ENCODE measurements at places on chromosomes 1 and 21.

GRCh38 chr1:150535511-150536287 is 13.5 kb upstream of the ADAMTSL4 start:
- no peak for DNase-seq

GRCh38 chr1:153534226-153534924 is 1.4 kb downstream of the S100A6 start:
- DNase-seq: no peak

DNA sequence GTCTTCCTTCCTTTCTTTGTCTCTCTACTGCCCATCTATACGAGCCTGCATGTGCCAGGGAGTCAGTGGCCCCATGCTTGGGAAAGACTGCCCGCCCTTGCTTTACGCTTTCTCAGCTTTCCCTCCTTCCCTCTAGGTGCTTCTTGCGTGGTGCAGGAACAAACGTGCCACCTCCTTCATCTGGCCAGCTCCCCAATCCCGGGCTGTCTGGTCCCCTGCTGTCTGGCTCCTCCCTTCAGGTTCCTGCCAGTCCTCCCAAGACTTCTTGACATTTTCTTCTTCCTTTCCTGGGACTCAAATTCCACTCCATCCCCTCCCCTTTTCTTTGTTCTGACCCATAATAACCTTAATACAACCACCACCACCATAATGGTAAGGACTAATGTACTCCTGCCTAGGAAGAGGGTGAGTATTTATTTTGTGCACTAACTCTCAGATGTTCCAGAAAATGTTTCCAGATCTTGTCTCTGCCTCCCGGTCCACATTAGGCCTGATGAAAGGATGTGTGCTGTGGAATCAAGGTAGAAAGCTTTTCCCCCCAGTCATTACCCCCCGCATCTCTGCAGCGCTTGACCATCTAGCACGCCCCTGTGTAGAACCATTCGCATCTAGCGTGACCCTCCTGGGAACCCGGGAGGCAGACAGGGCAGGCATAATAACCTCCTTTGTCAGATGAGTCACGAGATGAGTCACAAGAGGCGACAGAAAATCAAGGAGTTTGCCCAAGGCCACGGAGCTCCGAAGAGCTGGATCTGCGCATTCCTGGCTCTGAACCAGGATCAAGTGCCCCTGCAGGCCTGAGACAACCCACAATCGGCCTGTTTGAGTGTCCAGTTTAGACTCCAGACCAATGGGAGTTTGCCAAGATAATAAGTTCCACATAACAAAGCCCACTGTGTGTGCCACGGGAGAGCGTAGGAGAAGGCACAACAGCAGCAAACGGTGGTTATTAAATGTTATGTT is 60.1 kb upstream of the NEK2 start:
- DNase-seq: no peak

DNA sequence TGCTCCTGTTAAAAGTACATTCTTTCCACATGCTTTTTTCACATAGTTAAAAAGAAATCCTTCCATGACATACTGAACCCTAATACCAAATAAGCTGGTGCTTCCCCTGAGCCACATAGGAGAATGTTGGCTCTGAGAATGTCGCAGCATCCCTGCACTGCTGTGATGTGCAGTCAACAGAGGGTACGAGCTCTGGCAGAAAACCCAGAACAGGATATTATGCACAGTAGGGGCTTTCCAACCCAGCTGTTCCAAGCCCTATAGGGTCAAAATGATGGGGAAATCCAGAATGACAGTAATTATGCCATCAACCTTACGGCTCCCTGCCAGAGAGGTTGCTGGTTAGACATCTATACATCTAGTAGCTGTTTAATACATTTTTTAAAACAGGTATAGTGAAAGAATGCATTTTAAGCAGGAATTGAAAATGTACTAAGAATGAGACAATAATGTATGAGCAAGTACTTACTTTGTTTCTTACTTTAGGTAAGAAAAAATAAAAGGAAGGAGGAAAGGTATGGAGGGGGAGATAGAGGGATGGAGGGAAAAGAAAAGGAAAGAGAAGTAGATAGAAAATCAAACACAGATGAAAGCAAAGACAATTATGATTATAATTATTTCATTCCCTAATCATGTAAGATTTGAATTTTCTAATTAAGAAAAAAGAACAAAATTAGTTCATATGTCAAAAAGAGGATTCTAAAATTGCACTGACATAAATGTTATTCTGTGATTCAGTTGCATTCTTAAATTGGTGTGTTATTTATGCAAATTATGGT is 126.0 kb downstream of the NR5A2 start:
- no peak for DNase-seq

DNA sequence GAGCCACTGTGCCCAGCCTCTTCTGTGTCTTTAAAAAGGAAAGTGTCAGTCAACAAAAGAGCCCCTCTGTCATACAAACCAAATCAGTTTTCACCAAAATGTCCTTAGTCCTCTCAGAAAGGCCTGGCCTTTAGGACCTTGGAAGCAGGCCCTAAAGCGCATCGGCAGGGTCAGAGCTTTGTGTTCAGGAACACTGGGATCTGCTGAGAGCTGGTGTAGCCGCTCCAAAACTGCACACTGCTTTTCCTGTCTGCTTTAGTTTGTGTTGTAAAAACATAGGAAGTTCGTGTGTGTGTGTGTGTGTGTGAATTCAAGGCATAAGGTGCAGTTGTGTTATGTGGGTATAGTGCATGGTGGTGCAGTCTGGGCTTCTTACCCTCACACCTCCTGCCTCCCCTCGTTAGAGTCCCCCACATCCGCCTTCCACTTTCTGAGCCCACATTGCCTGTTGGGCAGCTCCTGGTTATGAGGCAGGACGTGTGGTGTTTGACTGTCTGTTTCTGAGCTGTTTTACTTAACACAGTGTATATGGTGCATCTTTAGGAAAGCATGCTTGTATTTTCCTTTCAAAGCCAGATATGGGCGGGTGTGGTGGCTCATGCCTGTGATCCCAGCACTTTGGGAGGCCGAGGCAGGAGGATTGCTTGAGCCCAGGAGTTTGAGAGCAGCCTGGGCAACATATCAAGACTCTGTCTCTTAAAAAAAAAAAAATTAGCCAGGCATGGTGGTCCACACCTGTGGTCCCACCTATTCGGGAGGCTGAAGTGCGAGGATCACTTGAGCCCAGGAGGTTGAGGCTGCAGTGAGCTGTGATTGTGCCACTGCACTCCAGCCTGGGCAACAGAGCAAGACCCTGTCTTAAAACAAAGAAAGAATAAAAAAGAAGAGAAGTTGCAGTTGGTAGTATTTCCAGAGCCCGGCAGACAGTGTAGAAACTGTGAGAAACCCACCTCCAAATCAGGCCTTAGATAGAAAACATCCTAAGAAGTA is 12.4 kb downstream of the IBA57 start:
- no peak for DNase-seq

- DNase-seq: no peak
These were observed 56.0 kb downstream of the CD46 start for GRCh38 chr1:207807690-207808321.

DNA sequence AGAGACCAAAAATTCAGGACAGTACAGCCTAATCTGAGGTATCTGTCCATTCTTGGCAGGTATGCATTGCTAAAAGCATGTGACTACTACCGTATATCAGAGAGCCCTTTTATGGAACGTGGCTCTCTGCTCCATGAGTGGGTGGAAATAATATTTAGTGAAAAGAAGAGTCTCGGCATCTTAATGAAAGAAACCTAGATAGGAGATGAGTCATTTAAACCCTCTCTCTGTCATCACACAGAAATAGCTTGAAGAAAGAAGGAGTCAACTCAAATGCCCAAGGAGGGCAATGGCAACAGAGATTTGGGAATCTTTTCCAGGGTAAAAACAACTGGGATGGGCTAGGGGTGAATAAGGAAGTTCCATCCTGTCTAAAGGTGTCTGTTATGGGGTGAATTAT is 528.2 kb downstream of the SMYD3 start:
- DNase-seq: no peak

DNA sequence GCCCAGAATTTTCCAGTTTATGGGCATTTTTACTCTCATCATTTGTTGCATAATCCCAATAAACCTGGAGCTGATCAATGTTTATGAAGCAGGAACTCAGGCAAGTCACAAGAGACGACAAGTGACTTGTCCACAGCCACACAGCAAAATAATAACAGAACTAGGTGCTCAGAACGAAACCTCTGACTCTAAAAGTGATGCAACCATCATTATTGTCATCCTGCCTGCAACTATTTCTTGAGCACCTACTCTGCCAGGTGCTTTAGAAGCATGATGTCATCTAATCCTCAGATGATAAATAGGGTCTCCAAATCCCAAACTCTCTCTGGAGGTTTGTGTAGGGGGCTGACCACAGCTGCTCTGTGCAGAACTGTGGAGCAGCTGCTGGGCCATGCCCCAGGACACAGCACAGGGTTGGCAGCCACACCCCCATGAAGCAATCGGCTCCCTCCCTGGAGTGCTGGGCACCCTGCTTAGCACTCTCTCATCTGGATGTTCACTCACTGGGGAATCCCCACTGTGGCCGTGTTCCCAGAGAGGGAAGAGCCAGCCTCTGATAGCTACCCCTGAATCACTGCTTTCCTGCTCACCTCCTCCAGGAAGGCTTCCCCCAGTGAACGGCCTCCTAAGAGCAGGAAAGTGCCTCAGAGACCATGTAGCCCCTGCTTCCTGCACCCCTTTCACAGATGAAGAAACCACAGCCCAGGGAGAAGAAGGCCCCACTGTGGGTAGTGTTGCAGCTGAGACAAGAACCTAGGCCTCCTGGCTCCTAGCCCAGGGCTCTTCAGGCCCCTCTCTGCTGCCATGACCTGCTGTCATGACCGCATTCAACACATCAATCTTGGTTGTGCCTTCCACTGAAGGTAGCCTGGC is 2.1 kb downstream of the TTC22 start:
- DNase-seq: no peak

GRCh38 chr1:182226618-182227017 is 165.0 kb downstream of the GLUL start:
- no peak for DNase-seq

DNA sequence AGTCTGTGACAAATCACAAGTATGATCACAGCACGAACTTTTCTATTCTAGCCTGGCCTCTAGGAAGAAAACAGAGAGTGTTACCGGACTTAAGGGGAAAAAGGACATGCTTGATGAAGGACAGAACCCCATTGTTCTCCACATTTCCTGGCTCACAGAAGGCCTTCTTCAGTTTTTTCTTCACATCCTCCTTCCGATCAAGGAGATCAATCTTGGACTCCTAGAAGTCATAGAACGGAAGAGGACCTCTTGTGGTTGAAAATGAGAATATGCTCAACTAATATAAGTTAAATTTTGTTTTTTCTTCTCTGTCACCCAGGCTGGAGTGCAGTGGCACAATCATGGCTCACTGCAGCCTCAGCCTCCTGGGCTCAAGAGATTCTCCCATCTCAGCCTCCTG is 30.3 kb downstream of the YARS1 start:
- no peak for DNase-seq

- DNase-seq: no peak
These were observed 148.6 kb upstream of the KRTAP19-8 start for GRCh38 chr21:31186916-31187315.

GRCh38 chr21:38340131-38340530 is 83.3 kb downstream of the KCNJ15 start:
- DNase-seq: no peak

DNA sequence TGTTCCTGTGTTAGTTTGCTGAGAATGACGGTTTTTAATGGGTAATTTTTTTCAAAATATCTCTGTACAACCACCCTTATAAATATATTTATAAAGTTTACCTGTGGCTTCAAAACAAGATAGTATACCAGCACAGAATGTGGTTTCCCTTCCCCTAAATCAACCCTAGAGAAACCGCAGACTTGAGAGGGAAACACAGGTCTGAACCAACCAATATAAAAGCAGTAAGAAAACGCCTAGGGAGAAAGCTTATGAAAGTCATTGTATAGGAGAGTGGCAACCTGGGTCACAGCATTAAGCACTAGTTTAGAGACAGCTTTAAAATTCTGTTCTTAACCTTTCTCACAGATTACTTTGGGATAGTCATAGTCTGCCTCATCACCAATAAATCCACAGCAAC is 180.6 kb upstream of the LHX8 start:
- DNase-seq: no peak

DNA sequence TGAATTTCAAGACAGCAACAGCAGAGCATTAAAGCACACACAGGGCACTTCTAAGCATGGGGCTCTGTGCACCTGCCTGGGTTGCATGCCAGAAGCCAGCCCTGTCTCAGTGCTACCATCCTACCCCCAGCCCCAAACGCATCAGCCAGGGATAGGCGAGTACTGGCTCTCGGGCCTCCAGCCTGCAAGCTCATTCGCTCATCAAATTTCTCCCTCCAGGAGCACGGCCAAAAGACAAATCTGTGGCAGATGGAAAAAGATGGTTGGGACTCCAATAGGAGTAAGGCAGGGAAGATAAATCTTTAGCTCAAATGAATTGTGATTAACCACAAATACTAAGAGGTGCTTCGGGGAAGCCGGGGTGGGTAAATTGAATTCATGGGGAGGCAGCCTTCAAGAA is 189.6 kb downstream of the KAZN start:
- no peak for DNase-seq

DNA sequence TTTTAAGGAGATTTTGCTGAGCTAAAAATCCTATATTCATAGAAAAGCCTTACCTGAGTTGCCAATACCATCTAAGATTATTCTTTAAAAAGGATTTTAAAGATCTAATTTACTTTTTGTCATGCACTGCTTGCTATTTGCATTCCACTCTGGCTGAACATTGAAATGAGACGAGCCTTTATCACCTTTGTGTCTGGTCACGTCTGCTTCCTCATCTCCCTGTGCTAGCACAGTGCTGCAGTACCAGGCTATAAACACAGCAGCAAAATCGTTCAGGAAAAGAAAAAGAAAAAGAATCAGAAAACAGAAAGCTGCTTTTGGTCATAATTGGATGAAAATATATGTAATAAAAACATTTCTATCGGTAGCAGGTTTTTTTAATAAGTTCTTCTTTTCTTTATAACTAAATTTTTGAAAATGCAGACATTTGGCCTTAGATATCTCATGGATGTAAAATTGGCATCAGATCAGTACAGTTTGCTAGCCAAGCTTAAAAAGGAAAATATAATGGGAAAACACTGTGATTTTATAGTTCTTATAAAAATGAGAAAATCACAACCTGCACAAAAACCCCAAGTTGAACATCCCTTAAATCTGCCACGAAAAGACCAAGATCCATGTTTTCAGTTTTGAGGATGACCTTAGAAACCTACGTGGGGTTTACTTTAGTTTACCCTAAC is 735.7 kb upstream of the CXADR start:
- DNase-seq: no peak

- no peak for DNase-seq
These were observed 10.1 kb downstream of the MATN1 start for GRCh38 chr1:30713311-30713710.

DNA sequence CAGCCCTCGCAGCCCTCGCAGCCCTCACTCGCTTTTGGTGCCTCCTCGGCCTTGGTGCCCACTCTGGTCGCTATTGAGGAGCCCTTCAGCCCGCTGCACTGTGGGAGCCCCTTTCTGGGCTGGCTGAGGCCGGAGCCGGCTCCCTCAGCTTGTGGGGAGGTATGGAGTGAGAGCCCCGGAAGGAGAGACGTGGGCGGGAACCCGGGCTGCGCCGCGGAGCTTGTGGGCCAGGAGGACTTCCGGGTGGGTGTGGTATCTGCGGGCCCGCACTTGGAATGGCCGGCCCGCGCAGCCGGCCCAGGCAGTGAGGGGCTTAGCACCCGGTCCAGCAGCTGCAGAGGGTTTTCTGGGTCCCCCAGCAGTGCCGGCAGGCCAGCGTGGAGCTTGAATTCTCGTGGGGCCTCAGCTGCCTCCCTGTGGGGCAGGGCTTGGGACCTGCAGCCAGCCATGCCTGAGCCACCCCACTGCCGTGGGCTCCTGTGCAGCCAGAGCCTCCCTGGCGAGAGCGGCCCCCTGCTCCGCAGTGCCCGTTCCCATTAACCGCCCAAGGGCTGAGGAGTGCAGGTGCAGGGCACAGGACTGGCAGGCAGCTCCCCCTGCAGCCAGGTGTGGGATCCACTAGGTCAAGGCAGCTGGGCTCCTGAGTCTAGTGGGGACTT is 9.9 kb upstream of the CFHR2 start:
- no peak for DNase-seq

All from HuH-7.5 (cell line).